ELR (cell line): ENCODE measurements at places on chromosomes 2 and 18.
A peak's percentile ranks its signal among the peaks of the same experiment; 100 is the strongest.

GRCh38 chr2:241762321-241762932 is 14.2 kb upstream of the GAL3ST2 start:
- no peak for DNase-seq

DNA sequence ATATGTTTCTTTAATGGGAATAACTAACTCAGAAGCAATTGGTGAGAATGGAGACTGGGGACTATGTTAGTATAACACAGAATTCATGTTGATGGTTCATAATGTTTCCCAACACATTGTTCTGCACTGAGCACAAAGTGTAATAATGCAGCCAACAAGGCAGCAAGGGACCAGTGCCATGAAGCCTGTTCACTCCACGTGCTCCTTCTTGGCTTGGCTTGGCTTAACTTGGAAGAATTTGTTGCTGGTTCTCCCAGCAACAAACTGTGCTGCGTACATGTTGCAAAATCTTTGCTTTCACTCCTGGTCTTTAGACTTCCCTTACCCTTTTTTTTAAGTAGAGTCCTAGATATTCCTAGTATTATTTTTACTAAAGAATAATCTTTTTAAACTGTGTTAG is 129.7 kb downstream of the MAP3K20 start:
- DNase-seq: no peak

- DNase-seq: no peak
These were observed 84.9 kb downstream of the PDCL3 start for GRCh38 chr2:100647709-100648108.

- DNase-seq: no peak
These were observed 24.2 kb upstream of the ZDBF2 start for GRCh38 chr2:206250041-206250897.

DNA sequence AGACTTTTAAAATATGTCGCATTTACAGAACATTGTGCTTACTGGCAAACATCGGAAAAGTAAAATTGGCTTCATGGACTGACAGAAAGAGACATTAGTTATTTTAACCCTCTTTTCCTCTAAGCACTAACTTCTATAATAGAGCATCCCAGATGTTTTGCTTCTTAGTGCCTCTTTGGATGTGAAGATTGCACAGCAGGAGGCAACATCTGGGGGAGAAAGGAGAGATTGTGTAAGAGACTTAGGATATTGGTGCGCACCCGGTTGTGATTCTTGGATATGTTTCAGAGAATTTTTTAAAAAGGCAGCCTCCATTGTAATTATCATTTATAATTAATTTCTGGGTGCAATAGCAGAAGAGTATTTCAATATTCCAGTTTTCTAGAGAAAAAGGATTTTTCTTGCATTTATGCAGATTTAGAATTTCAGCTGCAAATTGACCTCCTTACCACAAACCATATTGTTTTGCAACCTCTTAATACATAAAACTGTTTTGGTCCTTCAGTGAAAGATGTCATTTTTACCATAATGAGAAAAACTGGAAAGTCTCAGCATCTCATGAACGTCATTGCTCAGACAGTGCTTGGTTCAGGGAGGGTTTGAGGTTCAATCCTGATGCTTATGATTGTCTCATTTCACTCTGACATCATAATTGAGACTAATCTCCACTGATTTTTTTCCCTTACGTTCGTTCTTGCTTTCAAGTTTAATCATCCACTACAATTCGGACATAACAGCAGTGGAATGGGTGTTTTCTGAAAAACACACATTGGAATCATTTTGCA is 404.3 kb downstream of the ZNF521 start:
- no peak for DNase-seq

GRCh38 chr2:44974064-44974715 is 32.7 kb downstream of the SIX3 start:
- DNase-seq: peak; percentile 89

- no peak for DNase-seq
These were observed 37.9 kb upstream of the NBEAL1 start for GRCh38 chr2:202976809-202977208.

GRCh38 chr18:44724105-44724778 is 43.6 kb downstream of the SETBP1 start:
- no peak for DNase-seq

- no peak for DNase-seq
These were observed 253.4 kb downstream of the HDAC4 start for GRCh38 chr2:239147376-239147775.

- DNase-seq: peak; percentile 46
These were observed 460.2 kb upstream of the UBE2E3 start for GRCh38 chr2:180520206-180520605.

DNA sequence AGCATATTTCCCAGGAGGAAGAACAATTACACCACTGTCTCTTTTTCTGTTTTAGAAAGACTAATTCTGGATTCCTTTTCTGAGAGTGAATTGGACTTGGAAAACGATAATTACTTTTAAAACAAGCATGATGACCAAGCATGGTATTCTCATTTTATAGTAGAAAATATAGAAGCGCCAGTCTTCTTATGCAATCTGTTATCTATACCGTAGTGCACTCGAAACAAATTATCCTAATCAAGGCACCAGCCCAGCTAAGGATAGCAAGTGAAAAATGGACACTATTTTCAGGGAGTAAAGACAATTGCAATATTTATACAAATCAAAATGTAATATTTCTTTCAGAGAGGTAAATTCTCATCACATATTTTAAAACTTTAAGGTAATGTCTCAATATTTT is 892.1 kb upstream of the POU3F3 start:
- no peak for DNase-seq

- DNase-seq: peak; percentile 11
These were observed 46.4 kb downstream of the MTA3 start for GRCh38 chr2:42614838-42615237.

- peak; percentile 91 for DNase-seq
These were observed 75.3 kb downstream of the MBD2 start for GRCh38 chr18:54149078-54149697.

- DNase-seq: no peak
These were observed 379.3 kb downstream of the SOX11 start for GRCh38 chr2:6071519-6071918.

- DNase-seq: no peak
These were observed 190.1 kb downstream of the PDE11A start for GRCh38 chr2:177882501-177882900.

GRCh38 chr2:3073041-3073595 is 304.5 kb downstream of the EIPR1 start:
- no peak for DNase-seq

GRCh38 chr2:59733567-59733930 is 819.9 kb downstream of the BCL11A start:
- no peak for DNase-seq

DNA sequence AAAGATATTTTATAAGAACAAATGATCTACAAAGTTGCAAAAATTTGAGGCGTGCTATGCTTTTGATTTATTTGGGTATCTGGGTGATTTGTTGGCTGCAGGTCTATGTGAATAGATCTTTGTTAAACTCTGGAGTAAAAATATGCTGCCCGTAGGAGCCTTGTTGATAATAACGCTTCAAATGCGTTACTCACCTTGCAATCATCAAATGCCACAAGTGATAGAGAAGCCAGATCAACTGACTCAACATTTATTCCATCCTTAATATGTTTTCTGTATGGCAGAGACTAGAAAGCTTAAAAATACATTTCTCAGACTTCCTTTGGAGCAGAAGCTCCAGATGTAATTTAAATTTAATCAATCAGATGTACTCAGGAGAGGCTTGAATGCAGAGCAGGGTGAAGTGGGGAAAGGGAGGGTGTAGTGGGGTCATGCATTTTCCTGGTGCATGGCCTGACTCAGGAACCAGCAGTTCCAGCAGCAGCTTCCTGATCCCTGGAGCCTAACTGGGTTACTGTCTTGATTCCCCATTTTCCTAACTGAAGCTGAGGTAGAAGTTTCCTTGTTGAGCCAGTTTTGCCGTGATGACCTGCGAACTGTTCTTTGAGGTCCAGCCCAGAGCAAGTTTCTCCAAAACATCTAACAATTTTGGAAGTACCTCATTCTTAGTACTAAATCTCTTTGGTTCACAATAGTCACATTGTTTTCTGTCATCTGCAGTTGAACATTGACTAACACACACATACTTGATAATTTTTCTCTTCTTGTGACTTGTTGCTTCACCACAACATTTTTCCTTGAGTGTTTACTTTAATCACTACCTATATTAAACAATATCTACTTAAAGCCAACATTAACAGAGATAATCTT is 284.7 kb upstream of the CWC22 start:
- peak; percentile 90 for DNase-seq

GRCh38 chr2:55109219-55109891 is 59.1 kb upstream of the RTN4 start:
- peak; percentile 87 for DNase-seq

DNA sequence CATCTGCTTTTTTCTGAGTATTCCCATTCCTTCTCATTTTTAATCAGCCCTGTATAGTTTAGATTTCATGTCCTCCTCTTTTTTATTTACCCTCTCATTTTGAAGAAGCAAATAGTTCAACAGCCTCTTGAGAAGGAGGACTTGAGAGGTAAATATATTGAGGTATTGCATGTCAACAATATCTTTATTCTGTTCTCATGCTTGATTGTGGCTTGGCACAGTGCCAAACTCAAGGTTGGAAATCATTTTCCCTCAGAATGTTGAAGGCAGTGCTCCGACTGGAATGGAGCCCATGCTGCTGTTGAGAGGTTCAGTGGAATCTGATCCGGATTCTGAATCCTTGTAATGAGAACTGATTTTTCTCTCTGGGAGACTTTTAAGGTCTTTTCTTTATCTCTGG is 31.0 kb upstream of the GALNT3 start:
- DNase-seq: no peak

GRCh38 chr2:8490166-8490721 is 191.6 kb upstream of the ID2 start:
- no peak for DNase-seq

- no peak for DNase-seq
These were observed 404.0 kb upstream of the RAB6C start for GRCh38 chr2:129575431-129575830.

DNA sequence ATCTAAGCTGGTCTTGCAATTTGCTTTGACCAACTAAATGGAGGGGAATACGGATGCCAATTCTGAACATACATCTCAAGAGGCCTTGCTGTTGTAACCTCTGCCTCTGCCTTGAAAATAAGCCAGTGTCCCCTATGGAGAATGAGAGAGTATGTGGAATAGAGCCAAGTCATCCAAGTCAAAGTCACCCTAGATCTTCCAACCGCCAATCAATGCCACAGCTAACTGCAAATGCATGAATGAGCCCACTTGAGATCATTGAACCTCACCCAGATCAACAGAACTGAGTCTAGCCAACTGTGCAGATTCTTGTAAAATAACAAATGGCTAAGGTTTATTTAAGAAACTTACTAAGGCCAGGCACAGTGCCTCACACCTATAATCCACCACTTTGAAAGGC is 139.8 kb upstream of the TANK start:
- DNase-seq: no peak

DNA sequence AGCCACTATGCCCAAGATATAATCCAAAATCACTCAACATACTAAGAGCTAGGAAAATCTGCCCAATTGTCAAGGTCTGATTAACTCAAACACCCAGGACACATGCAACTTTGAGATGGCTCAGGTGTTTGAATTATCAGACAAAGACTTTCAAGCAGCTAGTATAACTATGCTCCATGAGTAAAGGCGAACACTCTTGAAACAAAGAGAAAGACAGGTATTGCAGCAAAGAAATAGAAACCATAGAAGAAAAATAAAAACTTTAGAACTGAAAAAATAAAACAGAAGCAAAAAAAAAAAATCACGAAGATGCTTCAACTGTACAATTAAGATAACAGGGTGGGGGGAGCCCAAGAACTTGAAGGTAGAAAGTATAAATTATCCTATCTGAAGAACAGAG is 214.2 kb downstream of the EIPR1 start:
- no peak for DNase-seq
